ENCODE measurements at places on chromosomes 5 and 9.

DNA sequence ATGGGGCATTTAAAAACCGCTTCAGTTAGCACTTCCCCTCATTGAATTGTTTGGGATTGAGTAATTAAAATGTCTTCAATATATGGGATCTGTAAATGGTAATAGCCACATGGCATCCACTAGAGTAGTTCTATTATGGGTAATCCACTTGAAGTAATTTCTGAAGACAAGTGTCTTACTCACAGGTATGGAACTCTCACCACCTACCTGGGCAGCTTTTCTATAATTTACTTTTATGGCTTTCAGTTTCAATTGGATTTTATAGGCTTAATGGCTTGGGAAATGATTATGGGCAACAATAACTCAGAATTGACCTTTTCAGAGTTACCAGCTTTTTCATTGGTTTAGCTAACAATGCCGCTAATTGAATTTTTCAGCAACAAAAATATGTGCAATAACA, 597.9 kb downstream of the PTPRD start:
- DNase-seq: no peak

DNA sequence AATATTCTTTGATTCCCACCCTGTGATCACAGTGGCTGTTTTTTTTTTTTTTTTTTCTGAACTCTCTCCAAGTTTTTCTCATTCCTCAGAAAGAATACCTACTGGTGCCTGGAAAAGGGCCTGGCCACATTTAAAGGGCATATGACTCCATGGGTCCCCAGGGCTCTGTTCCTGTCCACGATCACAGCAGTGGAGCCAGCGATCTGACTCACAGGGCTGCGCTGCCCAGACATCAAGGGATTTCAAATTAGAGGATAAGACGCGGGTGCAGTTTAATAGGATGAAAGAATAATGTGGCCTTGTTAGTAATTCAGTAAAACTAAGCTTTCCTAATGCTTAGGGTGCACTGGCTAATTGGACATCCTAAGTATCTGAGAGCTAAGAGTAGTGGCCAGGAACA, 175.1 kb upstream of the MSX2 start:
- no peak for DNase-seq

DNA sequence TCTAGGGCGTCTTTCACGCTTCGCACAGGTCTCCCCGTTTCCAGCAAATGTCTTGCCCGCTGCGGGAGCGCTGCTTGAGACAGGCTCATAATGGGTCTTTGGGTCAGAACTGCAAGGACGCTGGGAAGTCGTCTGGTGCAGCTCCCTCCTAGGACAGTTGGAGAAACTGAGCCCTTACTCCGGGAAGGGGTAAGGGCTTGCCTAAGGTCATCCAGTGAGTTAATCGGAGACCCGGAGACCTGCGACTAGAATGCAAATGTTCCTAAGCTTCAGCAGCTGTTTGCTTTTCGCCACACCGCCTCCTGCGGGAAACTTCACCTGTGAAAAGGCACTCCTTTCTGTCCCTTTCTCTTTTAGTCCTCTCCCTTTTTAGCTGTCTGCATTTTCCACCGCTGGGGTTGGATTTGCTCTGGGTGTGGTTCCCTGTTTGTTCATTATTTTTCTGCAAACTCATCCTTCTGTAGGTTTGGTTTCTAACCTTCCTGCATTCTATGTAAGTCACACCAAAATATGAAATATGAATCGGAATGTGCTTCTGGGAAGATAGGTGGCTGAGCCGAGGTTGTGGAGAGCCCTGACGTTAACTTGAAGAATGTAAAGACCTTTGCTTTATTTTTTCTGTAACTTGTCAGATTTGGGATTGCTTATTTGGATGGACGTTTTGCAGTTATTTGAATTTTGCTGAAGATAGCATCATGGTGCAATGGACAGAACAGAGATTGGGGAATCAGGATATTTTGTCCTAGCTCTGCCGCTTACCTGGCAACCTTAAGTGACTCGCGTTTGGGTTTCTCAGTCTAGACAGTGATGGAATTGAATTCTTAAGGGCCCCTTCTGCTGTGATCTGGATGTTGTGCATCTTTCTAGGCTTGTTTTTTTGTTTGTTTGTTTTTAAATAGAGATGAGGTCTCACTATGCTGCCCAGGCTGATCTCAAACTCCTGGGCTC, 909 bp downstream of the SLC36A1 start:
- DNase-seq: no peak

GRCh38 chr5:109328626-109329025, 81.1 kb downstream of the PJA2 start:
- no peak for DNase-seq

GRCh38 chr5:80189701-80190100, 66.1 kb downstream of the SERINC5 start:
- no peak for DNase-seq

DNA sequence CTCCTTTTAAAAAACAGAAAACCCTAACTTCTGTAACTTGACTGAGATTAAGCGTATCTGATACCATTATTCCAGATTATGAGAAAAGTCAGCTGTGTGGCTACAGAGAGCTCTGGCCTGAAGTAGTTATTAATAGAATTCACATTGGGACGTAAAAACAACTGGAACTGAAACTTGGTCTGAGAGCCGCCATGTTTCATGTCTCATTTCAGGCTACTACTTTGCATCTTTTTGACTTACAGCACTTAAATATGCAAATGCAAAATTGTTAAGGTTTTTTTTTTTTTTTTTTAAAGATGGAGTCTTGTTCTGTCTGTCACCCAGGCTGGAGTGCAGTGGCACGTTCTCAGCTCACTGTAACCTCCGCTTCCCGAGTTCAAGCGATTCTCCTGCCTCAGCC, 25.2 kb downstream of the MAP3K1 start:
- DNase-seq: no peak

DNA sequence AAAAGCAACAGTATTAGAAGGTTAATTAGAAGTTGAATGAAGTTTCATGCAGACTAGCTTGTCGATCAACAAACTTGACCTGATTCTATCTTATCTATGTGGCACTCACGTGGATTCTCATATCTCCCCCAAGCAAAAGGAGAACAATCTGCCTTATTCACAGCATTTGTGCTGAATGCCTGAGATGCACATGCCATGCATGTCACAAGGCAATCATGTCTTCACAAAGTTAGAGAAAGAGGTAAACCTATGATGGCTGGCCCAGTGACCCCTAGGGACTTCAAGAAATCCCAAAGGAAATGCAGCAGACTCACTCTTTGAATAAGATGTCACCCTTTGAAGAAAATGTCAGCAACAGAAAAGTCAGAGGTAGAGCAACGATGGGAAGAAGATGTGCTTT, 17.6 kb upstream of the SHOC1 start:
- no peak for DNase-seq

DNA sequence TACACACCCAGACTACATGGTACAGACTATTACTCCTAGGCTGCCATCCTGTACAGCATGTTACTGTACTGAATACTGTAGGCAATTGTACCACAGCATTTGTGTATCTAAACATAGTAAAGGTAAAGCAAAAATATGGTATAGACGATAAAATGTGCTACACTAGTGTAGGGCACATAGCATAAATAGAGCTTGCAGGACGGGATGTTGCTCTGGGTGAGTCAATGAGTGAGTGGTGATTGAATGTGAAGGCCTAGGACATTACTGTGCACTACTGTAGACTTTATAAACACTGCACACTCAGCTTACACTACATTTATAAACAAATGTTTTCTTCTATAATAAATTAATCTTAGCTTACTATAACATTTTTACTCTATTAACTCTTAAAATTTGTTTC, 25.6 kb downstream of the ANKRD55 start:
- DNase-seq: no peak

- DNase-seq: no peak
Observed at GRCh38 chr5:68456756-68457217, 241.2 kb downstream of the PIK3R1 start.

DNA sequence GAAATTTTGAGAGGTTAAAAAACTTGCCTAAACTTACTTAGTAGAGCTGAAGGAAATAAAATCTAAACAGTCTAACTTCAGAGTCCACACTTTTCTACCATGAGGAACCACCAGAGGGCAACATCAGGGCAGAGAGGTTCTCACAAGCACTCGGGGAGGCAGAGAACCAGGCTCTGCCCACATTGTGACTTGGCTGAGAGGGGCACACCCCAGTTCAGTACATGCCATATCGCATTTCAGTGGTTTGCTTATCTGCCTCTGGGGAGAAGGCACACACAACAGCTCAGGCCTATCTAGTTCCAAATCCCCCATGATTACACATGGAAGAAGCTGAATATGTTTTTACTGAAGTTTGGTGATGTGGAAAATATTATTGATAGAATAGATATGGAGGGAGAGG, 49.2 kb downstream of the EQTN start:
- no peak for DNase-seq

DNA sequence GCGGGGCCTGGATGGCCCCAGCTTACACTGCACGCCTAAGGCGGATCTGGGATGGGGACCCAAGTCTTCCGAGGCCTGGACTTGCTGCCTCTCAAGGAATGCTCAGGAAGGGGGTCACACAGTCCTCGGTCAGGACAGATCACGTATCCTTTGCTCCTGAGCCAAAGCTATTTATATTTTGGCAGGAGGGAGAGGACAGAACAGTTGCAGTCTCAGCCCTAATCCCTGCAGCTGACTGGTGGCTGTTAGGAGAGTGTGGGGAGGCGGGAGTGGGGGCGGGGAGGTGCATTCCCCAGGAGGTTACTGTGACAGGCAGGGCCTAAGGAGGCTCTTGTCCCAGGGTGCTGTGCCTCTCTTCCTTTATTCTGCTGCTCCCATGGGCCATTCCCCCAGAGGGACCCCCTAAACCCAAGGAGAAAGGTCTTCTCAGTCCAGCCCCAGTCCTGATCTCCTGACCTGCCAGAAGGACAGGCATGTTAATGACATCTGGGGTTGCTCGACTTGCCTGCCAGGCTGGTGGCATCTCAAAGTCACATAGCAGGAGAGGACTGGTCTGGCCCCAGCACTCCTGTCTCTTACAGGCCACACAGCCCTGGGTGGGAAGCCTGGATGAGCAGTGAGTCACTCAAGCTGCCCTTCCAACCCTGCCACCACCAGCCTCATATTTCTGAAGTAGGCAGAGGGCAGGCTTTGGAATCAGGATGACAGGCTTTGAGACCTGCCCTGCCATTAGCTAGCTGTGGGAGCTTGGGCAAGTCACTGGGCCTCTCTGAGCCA, 51.9 kb downstream of the COL27A1 start:
- DNase-seq: no peak

- DNase-seq: no peak
Observed at GRCh38 chr5:54090495-54091120, 219.8 kb downstream of the ARL15 start.

- DNase-seq: peak; percentile 72
Observed at GRCh38 chr5:132050136-132050535, 10.3 kb upstream of the IL3 start.

DNA sequence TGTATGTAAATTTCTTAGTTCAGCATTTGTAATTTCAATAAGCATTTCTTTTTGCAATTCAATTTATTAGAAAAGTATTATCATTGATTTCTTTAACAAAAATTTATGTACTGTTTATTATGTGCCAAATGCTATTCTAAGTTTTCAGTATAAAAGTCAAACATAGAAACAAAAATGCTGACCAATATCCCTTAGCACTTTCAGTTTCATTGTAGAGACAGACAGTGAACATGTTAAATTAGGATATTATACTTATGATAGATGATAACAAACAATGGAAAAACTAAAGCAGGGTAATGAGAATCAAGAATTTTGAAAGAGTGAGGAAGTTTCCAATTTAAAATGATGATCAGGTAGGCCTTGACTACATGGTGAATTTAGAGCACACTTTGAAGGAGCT, 1106.0 kb downstream of the TAF11L14 start:
- DNase-seq: no peak

DNA sequence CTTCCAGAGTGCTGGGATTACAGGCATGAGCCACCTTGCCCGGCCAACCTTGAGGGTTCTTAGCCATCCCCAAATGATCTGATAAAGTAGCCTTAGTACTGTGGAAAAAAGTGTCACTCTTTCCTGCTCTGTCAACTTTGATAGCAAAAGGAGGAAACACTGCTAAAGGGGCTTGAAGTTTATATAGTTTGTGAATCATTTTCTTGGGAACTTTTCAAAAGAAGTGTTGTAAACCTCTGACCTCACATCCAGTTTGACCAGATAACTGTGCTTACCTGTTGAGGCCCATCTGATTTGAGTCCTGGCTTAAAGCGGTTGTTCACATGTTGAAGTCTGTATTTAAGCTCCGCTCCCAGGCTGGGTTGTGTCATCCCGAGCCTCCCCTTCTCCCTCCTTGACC, 303.3 kb downstream of the DOCK8 start:
- no peak for DNase-seq

DNA sequence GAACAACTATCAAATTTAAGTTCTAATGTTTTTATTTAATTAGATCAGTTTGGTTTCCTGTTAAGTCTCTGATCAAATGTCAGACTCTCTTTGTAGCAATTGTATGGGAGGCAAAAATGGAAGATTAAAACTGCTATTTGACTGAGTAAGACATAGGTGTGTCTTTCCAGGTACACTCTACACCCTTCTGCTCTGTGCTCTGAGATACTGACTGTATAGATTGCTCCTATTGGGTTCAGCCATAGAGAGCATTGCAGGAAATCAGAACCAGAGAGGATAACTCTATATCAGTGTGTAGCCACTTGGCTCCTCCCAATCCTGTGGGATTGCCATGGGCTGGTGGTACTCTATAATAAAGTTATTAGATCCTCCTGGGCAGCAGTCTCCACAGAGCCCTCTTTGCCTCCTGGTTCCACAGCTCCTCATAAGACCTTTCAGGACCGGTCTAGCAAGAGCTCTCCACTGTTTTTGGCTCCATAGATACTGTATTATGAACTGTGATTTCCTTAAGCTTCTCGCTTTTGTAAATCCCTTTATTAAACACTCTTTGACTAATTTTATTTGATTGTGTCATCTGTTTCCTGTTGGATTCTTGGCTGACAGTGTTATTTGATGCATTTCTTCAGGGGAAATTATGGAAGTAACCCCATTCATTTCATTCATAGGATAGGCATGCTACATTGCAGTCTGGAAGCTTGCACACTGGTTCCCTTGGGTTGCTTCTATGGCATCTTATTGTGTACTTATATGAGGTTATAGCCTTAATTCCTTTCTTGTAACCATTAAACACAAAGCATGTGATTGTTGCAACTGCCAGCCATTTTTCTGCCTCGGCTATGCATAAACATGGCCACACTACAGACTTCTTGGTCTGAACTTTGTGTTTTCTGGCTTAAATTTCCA, 115.6 kb downstream of the VCAN start:
- no peak for DNase-seq

DNA sequence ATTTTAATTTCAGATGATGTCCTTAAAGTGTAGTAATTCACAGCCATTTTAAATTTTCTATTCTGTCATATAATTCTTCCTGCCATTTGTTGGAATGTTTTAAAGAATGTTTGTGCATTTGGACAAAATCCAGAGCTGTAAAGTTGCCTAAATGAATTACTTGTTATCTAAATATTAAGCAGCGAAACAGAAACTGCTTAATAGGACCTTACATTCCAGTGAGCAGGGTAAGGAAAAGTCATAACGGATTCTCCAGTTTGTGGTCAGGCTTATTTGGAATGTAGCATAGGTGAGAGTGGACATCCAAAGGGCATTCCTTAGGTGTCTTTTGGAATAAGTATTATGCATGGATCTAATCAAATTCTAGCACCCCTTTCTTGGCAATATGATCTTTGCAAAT, 410.4 kb upstream of the PTPRD start:
- DNase-seq: no peak

- no peak for DNase-seq
Observed at GRCh38 chr9:109781086-109781485, 1.1 kb downstream of the PALM2AKAP2 start.
